ENCODE measurements at places on chromosomes 1 and 21.

DNA sequence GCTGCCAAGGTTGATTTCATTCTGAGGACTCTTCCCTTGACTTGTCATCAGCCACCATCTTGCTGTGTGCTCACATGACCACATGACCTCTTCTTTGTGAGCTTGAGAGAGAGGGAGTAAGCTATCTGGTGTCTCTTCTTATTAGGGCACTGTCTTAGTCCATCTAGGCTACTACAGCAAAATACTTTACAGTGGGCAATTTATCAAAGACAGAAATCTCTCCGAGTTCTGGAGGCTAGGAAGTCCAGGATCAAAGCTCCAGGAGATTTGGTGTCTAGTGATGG lies 11.9 kb upstream of the RPS6KA1 start:
- DNase-seq: no peak

- DNase-seq: no peak
Observed at GRCh38 chr1:66575739-66576138, 41.8 kb downstream of the SGIP1 start.

GRCh38 chr1:220322570-220322969 lies 50.3 kb upstream of the RAB3GAP2 start:
- DNase-seq: no peak

DNA sequence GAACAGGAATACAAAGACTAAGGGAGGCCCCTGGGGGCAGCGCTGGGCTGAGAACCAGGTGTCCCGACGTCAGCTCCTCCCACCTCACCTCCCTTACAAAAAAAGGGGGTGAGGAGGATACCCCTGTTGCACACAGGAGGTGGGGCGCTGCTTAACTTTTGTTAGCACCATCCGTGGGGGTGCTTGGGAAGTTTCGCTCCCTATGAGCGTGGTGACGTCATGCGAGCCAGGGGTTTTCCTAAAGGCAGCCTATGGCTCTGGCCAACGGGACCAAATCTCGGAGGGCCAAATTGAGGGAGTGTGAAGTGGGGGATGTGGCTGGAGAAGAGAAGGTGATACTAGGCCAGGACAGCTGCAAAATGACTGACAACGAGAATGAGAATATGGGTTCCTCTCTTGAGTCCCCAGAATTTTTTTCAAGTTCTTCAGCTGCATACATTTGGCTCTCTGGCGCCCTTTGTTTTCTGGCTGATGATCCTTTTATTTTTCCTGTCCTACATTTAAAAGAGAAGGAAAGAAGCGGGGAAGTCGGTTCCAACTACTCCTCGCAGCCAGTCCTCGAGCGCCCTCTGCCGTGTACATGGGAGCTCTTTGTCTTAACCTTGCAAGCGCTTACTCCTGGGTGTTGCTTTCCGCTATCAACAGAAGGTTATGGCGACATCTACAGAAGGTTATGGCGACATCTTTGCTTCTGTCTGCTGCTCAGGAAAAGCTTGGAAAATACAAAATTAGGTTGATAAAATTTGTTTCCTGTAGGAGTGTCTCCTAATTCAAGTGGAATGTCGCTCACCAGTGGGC lies 48.0 kb upstream of the ZC3H11B start:
- DNase-seq: no peak

GRCh38 chr1:21963477-21964217 lies 13.2 kb upstream of the CELA3B start:
- DNase-seq: peak; percentile 81

GRCh38 chr1:202161151-202162046 lies 997 bp upstream of the PTPN7 start:
- DNase-seq: no peak

DNA sequence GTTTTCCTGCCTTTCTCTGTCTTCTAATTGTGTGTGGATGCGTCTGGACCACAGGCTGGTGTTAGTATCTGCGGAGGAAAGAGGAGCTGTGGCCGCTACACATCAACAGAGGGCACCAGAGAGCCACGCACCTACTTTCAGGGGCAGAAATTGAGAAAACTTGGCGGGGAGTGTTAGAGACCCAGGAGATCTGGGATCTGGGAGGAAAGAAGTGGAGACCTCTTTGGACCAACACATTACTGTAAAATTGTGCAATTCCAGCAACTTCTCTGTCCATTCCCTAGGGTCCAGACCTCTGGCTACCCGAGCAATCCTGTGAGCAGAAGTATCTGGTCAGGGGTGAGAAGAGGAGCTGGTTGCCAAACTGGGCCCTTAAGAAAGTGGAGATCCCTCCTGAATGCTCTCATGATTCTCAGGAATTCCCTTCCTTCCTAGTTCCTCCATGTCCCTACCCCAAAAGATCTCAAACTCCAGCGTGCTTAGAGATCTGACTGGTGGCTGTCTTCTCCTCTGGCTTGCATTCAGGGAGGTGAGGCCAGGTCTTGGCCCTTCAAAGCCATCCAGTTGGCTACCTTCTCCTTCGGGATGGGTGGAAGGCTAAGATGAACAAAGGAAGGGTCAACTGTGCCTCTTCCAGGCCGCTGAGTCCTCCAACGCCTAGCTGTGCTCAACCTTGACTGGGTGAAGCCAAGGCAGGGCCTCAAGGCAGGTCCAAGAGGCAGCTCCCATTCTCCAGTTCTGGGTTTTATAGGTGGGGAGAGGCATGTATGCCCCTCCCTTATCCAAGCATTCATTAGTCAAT lies 1.2 kb upstream of the KIRREL1 start:
- peak; percentile 28 for DNase-seq

- no peak for DNase-seq
Observed at GRCh38 chr1:90837420-90837819, 120.3 kb upstream of the BARHL2 start.

DNA sequence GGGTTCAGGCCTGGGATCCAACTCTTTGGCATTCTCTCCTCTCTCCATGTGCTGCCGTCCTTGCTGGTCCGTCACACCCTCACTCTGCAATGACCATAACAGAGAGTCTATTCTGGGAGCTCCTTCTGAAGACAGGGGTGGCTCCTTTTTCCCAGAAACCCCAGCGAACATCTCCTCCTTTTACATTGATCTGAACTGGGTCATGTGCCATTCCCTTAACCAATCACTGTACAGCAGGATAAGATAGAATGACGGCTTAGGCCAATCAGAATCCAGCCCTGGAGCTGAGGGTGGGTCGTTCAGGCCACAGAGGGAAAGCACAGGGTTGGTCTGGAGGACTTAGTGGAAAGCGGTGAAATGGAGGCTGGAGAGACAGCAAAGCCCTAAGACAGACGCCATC lies 740.1 kb downstream of the MATN1 start:
- DNase-seq: no peak

GRCh38 chr1:186143481-186143880 lies 231.6 kb downstream of the TPR start:
- DNase-seq: no peak

DNA sequence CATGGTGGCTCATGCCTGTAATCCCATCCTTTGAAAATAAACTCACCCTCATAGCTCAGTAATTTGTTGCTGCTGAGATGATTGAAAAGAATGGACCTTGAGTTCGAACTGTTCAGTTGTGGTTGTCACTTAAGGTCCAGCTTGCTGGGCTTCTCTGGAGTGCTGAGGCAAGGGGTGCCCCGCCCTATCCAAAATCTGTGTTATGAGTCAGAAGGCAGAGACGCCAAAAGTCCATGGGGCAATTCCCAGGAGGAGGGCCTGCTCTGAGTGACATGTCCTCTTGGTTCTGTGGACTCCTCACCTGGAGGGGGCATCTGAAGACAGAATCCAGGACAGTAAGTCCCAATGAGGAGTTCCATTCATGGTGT lies 64.8 kb downstream of the MYOM3 start:
- no peak for DNase-seq

GRCh38 chr1:173549813-173550212 lies 53.1 kb downstream of the SLC9C2 start:
- no peak for DNase-seq

GRCh38 chr21:45308194-45309068 lies 20.7 kb upstream of the POFUT2 start:
- DNase-seq: no peak

- no peak for DNase-seq
Observed at GRCh38 chr1:93699503-93700168, 18.0 kb upstream of the BCAR3 start.

DNA sequence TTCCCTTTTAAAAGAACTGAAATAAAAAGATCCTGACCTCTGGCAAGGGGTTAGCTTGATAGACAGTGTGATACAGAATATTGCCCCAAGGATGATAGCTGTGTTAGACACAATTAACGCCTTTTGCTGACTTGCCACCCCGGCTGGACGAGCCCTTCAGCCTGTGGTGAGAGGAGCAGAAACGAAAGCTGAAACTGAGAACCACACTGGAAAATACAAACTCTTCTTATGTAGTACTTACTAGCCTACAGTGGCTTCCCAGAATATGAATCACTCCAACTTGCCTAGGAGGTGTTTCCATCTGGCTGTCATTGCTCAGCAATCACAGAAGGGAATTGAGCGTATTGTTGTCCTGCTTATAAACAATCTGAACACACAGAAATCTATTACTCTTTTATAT lies 22.9 kb downstream of the SAMSN1 start:
- peak; percentile 36 for DNase-seq

- DNase-seq: no peak
Observed at GRCh38 chr1:169340882-169341281, 26.7 kb downstream of the NME7 start.

DNA sequence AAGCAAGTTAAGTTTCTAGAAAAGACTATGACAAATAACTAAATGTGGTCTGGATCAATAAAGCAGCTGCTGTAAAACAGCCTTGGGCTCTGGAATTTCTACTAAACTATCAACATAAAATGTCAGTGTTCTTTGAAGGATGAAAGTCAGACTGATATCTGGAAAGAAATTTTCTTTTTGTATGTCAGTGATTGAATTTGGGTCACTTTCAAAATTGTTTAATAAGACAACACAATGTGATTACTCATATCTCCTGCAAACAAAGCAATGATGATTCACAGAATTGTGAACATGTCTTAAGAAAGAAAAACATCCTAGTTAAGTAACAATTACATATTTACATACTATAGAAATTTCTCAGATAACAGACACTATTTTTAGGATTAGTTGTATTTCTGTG lies 826.4 kb downstream of the PLA2G4A start:
- DNase-seq: no peak
